ENCODE measurements at places on chromosomes 12 and 14. TPM values are rescaled to one million over a fixed set of nuclear protein-coding genes. Genes with fewer than 3 reads are reported as not detected.

Gene MGP
- polyA plus RNA-seq = 0.20 TPM

Gene RND1
- polyA plus RNA-seq = 0.11 TPM

Gene EIF2S3B
- 1.1 TPM for polyA plus RNA-seq

Gene FOXN4
- not detected for polyA plus RNA-seq

Gene GLS2
- polyA plus RNA-seq = 0.71 TPM

Gene MUCL1
- 0.13 TPM for polyA plus RNA-seq

Gene OR6J1
- not detected for polyA plus RNA-seq

Gene SLC6A13
- polyA plus RNA-seq = not detected

Gene AQP2
- polyA plus RNA-seq = not detected

Gene SLC11A2
- polyA plus RNA-seq = 9.4 TPM

Gene TUBA1B
- 3,346 TPM for polyA plus RNA-seq

Gene PLA2G1B
- polyA plus RNA-seq = not detected

Gene KERA
- not detected for polyA plus RNA-seq

Gene PLCZ1
- not detected for polyA plus RNA-seq

Gene MAP3K9
- polyA plus RNA-seq = 0.99 TPM

Gene KRT82
- polyA plus RNA-seq = not detected

Gene C14orf39
- not detected for polyA plus RNA-seq

Gene IFT81
- polyA plus RNA-seq = 4.6 TPM

Gene KCNMB4
- 0.20 TPM for polyA plus RNA-seq

Gene ACOT4
- 1.00 TPM for polyA plus RNA-seq

Gene MDGA2
- not detected for polyA plus RNA-seq

Gene TMTC1
- 0.04 TPM for polyA plus RNA-seq

Gene STAB2
- polyA plus RNA-seq = not detected

Gene NTS
- not detected for polyA plus RNA-seq

Gene NFATC4
- 13.1 TPM for polyA plus RNA-seq

Gene PLEKHA5
- 9.3 TPM for polyA plus RNA-seq

Gene LTA4H
- polyA plus RNA-seq = 78.8 TPM

Gene TEP1
- polyA plus RNA-seq = 7.7 TPM

Gene SMOC1
- 27.2 TPM for polyA plus RNA-seq

Gene RIMBP2
- polyA plus RNA-seq = not detected

Gene KRT2
- not detected for polyA plus RNA-seq

Gene SCNN1A
- 1.2 TPM for polyA plus RNA-seq

Gene PLEKHD1
- not detected for polyA plus RNA-seq

Gene FOXM1
- 73.4 TPM for polyA plus RNA-seq

Gene OR4E2
- not detected for polyA plus RNA-seq

Gene RESF1
- 9.4 TPM for polyA plus RNA-seq
